ENCODE measurements at places on chromosomes 5 and 9. TPM values are rescaled to one million over a fixed set of nuclear protein-coding genes. Genes with fewer than 3 reads are reported as not detected.
A peak's percentile ranks its signal among the peaks of the same experiment; 100 is the strongest.

TMEM8B gene
- total RNA-seq: 6.7 TPM

ST8SIA4 gene
- total RNA-seq: 17.5 TPM

GARIN3 gene
- total RNA-seq: not detected

CDH6 gene
- total RNA-seq: 1.3 TPM

SPINK4 gene
- total RNA-seq: not detected

GRCh38 chr5:154163327-154164248 lies 26.9 kb upstream of the GALNT10 start:
- no peak for DNase-seq

GRCh38 chr9:136769710-136770191 lies 5.4 kb upstream of the LCN15 start:
- DNase-seq: no peak

GRCh38 chr5:132667309-132667708 lies 6.5 kb upstream of the IL4 start:
- DNase-seq: no peak

- DNase-seq: no peak
Measured at GRCh38 chr5:121164632-121165031, 687.0 kb upstream of the FTMT start.

GRCh38 chr5:6465831-6466790 lies 17.5 kb downstream of the UBE2QL1 start:
- peak; percentile 68 for DNase-seq

DNA sequence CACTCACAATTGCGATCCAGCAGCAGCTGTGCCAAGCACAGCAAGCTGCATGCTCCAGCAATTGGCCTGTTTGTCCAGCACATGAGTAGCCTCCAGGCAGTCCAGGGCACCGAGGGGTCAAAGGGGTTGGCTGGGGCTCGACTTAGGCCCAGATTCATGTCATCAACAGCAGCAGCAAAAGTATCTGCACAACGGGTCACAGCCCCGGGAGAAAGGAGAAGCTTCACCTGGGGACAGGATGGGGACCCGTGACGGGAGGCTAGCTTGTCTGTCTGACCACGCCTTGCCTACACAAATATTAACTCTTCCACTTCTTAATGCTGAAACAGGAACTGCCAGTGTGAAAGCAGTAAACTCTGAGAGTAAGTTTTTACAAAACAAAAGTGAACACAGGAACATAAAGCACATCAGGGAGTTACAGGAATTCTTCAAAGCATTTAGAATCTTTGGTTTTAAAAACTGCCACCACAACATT lies 191.2 kb downstream of the PIK3R1 start:
- no peak for DNase-seq

- DNase-seq: no peak
Measured at GRCh38 chr5:27241564-27242257, 203.3 kb upstream of the CDH9 start.

- DNase-seq: no peak
Measured at GRCh38 chr9:97806721-97807120, 46.3 kb upstream of the FOXE1 start.

GRCh38 chr5:159003045-159004030 lies 96.4 kb downstream of the EBF1 start:
- DNase-seq: no peak

- DNase-seq: no peak
Measured at GRCh38 chr5:6858419-6858818, 145.2 kb downstream of the TENT4A start.

DNA sequence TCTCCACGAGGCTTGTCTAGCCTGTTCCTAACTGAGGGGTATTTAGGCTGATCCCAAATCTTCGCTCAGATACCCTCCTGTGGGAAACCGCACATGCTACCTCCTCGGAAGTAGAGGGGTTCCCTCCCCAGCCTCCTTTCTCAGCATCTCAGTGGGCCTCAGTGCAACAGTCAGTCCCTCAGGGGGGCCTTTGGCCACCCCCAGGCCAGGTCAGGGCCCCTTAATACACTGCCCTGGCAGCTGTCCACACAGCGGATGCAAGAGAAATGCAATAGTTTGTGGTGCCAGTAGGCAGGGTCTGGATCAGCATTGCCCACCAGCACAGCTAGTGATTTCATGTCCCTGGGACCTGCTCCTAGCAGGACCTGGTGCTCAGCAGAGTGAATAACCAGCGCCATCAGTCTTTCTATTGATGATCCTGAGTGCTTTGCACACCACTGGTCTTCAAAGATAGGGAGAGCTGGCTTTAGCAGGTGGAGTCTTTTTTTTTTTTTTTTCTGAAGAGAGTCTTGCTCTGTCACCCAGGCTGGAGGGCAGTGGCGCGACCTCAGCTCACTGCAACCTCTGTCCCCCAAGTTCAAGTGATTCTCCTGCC lies 7.5 kb downstream of the PLPP7 start:
- DNase-seq: no peak

- no peak for DNase-seq
Measured at GRCh38 chr5:66582499-66583165, 13.6 kb upstream of the MAST4 start.

DNA sequence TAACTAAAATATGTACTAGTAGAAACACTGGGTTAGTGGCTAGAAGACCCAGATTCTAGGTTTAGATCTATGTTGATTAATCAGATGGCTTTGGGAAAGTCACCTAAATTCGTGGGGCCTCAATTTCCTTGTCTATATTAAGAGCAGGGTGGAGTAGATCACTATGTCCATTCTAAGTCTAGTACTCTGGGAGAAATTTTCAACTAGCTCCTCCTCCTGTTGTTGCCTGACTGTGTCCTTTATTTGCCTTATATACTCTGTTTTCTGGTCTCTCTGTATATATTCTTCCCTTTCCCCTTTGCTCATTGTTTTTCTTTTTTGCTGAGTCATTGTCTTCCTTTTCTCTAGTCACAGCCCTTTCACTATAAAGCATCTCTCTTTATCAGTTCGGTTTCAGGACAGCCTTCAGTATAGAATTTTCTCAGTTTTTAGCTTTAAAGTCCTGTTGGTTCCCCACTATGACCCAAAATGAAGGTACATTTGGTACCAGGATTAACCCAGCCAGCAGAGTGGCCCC lies 44.5 kb upstream of the CDH6 start:
- DNase-seq: no peak

GRCh38 chr5:13403351-13403750 lies 541.1 kb downstream of the DNAH5 start:
- no peak for DNase-seq

Measured in mesenteric fat pad (tissue), 1 donor.